Tibial nerve (tissue), 4 donors: ENCODE measurements at places on chromosomes 7 and 10. TPM values are rescaled to one million over a fixed set of nuclear protein-coding genes. Genes with fewer than 3 reads are reported as not detected.

DNA sequence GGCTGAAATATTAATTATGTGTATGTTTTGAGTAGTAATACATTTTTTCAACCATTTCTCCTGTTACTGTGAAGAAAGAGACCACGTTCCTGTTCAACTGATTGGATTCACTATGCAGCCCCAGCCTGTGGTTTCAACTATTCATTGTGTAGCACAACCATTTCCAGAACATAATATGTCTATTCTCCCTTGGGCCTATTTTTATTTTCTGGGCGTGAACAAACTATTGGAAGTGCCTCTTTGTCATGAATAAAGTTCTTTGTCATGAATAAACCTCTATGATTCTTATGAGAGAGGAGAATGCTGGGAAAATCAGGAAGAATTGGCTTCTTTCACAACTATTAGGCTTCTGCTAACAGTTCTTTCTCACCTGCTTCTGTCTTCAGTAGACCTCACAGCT lies 152.4 kb downstream of the GNAT3 start:
- DNase-seq = no peak

The LRMDA gene
- 9.8 TPM for total RNA-seq

GRCh38 chr7:33743594-33743993 lies 161.7 kb upstream of the BMPER start:
- DNase-seq = no peak

The MRPL32 gene
- total RNA-seq = 31.2 TPM

- peak; percentile 34 for DNase-seq
These were observed 184.8 kb downstream of the AUTS2 start for GRCh38 chr7:69782917-69783684.

- no peak for DNase-seq
These were observed 28.1 kb upstream of the ZNF107 start for GRCh38 chr7:64637521-64638445.

The SKIDA1 gene
- total RNA-seq = 2.0 TPM

The WNT8B gene
- total RNA-seq = not detected

The SLC26A5 gene
- total RNA-seq = not detected
